HS-5 (cell line): ENCODE measurements at places on chromosomes 12 and 14.

DNA sequence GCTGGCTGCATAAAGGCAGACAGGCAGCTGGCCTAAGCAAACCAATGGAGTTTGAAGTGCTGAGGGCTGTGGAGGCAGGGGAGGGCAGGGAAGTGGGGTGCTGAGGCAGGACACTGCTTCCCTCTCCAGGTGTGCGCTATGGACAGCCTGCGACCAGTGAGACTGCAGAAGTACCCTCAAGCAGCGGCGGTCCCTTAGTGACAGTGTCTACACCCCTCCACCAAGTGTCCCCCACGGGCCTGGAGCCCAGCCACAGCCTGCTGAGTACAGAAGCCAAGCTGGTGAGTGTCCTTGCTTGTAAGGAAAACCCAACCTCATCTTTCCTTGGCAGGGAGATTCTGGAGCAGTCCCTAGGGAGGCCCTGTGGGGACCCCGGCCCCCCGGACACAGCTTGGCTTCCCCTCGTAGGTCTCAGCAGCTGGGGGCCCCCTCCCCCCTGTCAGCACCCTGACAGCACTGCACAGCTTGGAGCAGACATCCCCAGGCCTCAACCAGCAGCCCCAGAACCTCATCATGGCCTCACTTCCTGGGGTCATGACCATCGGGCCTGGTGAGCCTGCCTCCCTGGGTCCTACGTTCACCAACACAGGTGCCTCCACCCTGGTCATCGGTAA, 17.9 kb downstream of the HNF1A start:
- no peak for DNase-seq

DNA sequence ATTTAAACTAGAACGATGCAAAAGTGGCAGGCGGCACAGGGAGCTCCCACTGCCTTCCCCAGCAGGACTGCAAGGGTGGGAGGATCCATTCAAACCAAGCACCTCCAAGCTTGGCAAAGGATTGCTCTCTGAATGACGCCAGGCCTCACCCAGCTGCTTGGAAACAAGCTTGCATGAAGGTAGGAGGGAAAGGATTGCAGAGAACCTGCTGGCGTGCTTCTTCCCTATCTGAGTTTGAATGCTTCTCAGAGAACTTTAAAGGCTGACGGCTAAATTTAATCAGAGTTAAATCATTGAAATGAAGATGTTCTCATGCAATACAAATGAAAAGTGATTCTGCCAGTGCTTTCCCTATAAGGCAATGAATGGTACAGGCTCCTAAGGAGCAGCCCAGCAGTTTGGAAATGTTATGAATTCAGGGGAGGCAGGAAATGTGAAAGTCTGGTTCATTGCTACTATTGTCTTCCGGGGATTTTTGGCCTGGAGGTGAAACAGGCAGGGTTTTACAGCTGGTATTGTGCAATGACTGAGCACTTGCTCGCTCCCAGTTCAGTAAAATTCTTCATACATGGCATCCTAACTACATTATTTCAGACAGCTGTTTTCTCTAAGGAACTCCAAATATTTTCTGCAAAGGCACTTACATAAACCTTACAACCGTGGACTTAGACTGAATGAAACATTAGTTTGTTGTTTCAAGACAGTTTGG, 31.9 kb upstream of the DUSP6 start:
- peak; percentile 63 for DNase-seq

GRCh38 chr12:75704208-75704607, 192.8 kb upstream of the KRR1 start:
- no peak for DNase-seq

DNA sequence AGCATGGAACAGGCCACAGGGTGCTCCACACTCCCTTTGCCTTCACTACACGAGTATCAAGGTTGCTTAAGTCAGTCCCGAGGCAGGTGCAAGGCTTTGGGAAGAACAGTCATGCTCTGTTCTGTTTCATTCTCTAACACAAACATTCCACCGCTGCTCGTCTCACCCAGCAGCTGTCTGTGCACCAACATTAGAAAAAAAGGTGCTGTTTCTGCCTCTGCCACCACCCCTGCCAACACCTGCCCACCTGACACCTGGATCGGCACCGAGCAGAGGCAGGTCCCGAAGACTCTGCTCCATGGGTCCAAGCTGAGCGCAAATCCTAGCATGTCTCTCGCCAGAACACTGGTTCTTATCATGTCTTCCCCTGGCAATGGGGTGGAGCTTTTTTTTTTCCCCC, 347.7 kb downstream of the TMEM132D start:
- DNase-seq, result no peak

DNA sequence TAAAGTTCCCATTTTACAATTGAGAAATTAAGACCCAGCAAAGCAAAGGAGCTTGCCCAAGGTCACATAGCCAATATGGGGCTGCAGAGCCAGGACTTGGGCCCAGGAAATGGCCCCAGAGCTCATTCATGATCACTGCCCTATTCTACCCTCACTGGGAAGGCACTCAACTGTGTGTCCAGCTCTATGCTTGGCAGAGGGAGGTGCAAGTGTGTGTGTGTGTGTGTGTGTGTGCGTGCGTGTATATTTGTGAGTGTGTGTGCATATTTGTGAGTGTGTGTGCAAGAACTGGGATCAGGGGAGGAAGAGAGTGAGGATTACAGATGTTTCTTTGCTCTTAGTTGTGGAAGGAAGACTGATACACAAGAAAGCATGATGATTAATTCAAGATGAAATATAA, 151.2 kb upstream of the CRY1 start:
- DNase-seq, result no peak

- no peak for DNase-seq
Measured at GRCh38 chr12:54005531-54005852, 3.3 kb upstream of the HOXC8 start.

GRCh38 chr12:121892673-121893561, 4.3 kb downstream of the PSMD9 start:
- DNase-seq, result no peak

- DNase-seq, result no peak
Measured at GRCh38 chr12:93536111-93536765, 36.2 kb upstream of the SOCS2 start.

DNA sequence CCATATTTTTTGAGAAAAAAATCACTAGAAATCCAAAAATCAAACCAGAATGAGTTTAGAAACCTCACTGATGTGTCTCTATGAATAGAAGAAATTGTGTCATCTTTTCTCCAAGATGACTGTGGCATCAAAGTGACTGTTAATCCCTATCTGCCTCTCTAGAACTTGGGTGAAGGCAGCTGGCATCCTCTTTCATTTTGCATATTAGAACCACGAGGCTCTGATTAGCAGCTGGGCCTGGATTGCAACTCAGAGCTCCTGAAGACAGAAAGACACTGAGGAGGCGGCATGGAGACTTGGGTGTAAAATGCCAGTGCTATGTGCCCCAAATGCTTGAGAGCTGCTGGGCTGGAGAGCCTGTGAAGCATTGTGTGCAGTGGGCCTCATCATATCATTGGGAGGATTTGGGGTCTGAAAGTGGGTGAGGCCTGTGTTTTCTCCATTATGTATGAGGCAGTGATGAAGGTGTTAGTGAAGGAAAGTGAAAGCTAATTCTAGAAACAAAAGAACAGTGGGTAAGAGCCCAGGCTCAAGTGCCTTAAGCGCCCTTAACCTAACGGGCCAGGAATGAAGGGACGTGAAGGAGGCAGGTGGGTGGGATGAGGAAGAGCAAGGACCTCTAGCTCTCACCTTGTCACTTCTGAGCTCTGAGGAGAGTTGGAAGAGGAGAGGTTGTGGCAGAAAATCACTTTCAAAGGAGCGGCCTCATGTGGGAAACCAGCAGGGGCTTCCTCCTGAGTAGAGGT, 26.2 kb downstream of the NKX2-8 start:
- DNase-seq, result no peak

DNA sequence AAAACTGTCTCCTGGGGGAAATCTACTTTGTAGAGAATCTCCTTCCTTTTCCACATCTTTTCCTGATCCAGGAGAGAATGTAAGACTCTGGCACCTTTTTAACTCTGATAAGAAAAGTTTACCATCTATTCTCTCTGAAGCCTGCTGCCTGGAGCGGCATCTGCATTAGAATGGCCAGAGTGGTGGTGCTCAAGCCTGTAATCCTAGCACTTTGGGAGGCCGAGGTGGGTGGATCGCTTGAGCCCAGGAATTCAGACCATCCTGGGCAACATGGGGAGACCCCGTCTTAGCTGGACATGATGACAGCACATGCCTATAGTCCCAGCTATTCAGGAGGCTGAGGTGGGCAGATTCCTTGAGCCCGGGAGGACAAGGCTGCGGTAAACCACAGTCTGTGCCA, 1.4 kb upstream of the CHFR start:
- DNase-seq, result no peak

DNA sequence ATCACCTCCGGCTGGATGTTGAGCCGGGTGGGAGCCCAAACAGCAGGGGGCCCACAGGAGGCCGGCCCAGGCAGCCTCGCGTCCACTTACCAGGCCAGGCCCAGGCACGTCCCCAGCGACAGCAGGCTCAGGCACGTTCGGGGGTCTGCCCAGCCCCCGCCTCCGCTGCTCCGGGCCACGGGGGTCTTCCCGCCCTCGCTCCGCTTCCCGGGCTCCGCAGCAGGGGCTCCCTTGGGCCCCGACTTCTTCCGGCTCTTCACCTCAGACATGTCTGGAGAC, 216 bp downstream of the IKBIP start:
- DNase-seq, result no peak

- no peak for DNase-seq
Measured at GRCh38 chr12:47993491-47993890, 10.8 kb downstream of the COL2A1 start.

GRCh38 chr12:76863837-76864236, 15.0 kb downstream of the CSRP2 start:
- no peak for DNase-seq

DNA sequence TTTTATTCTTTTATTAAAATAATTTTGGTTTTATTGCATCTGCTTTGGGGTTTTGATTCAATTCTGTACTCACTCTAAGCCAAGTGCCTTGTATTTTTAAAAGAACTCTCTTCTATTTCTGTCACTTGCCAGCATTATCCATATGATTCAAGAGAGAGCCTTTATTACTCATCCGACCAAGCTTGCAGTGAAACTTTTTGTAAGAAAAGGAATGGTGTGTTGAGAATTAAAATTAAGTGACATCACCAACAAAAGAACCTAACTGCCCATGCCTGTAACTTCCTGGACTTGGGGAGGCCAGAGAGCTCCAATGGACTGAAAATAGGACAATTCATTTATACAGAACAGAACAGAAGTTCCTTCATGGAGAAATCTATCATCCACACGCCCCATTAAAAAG, 52.1 kb downstream of the GALNT4 start:
- no peak for DNase-seq

- no peak for DNase-seq
Measured at GRCh38 chr12:123265851-123266678, 5.6 kb downstream of the CDK2AP1 start.

DNA sequence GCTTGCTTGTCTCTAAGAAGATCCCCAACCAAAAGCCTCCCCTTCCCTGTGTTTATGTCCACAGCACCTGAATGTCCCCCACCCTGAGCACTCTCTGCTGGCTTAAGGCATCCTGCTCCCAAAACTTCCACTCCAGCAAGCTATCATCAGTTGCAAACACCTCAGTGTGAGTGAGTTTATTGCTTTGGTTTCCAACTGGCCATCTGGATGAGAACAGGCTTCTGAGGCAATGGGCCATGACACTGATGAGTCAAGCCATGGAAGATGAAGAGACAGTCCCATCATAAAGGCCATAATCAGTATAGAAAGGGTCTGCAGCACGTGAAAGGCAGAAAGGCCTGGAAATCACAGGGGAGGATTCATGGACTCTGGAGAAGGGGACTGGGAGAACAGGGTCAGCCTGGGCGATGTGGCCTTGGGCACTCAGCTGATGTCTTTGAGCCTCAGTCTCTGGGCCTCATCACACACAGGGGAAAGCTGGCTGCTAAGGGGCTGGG, 12.8 kb downstream of the CMKLR1 start:
- DNase-seq, result no peak

DNA sequence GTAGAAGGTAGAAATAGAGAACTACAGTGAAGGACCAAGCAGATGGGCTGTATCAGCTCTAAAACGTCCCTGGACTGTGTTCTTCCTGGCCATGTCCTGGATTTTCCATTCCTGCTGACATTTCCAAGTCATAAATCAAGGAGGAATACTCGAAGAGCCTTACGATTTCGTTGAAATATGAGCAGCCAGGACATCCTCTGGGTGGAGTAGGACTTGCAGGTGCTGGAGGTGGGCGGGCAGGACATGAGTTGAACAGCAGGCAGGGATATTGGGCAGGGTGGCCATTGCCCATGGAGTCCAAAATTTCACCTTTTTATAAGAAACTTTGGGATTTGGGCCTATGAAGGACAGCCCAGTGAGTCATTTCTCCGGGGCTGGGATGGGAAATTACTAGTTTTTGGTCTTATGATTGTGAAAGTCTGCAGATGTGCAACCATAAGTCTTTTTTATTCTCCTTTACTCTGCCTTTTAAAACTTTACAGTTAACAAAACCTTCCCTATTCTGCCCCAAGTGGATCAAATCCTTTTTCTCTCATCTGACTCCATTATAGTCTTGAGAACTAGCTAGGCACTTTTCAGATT, 88.8 kb downstream of the TMX1 start:
- no peak for DNase-seq

- no peak for DNase-seq
Measured at GRCh38 chr14:92563765-92564285, 50.2 kb downstream of the RIN3 start.

GRCh38 chr12:27844366-27845090, 64.5 kb upstream of the MANSC4 start:
- DNase-seq, result no peak

DNA sequence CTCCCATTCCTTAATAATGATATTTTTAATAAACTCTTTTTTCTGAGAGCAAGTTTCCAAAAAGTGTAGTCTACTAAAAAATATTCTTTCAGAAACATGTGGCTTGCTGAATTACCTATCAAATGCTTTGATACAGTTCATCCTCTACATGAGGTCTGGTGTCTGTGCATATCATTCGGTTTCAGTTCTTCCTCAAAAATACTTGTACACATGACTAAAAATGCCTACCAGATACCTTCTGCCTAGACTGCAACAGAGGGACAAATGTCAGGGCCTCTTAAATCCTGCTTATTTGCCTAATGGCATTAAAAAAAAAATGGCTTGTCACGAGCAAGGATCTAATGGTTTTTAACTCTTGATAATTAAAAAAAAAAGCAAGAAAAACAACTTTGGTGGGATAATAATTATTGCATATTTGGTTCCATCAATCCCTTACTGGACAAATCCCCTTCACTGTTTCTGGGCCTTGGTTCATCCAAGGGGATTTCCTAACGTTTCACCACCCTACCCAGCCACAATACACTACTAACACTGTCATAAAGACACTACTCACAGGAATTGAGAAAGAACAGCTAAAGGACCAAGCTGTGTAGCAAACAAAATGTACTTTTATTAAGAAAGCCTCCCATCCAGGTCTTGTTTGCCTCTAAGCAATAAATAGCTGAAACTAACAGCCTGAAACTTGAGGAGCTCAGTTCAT, 45.7 kb downstream of the PARP11 start:
- no peak for DNase-seq

- no peak for DNase-seq
Measured at GRCh38 chr14:88044776-88045446, 40.0 kb downstream of the GPR65 start.

DNA sequence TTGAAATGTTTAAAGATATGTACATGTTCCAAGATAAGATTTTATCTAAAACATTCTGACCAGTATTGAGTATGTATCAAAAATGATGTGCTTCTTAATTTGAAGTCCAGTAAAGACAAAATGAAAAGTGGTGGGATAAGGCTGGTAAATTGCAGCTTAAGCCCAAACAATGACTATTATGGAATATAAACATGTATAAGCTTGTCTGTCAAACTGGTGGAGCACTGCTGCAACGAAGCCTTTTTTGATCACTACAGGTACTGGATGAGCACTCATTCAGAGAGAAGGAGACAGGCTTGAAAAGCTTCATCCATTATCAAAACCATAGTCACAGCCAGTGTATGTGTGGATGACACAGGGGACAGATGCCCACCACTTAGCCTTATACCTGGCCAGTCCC, 138.4 kb downstream of the ATP23 start:
- no peak for DNase-seq

- no peak for DNase-seq
Measured at GRCh38 chr14:75971509-75971908, 10.3 kb downstream of the TGFB3 start.
